ENCODE measurements at places on chromosomes 5 and 9.

DNA sequence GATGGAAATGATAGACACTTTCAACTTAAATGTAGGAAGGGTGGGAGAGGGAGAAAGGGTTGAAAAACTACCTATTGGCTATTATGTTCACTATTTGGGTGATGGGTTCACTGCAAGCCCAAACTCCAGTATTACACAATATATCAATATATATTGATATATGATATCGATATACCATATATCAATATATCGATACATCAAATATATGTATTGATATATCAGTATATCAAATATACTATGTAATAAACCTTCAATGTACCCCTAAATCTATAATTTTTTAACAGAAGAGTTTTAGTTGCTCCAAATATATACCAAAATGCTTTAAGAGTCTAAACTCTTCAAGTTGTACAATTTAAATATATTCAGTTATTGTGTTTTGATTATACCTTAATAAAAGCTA lies 302.0 kb upstream of the RGMB start:
- no peak for DNase-seq

GRCh38 chr5:4080370-4080769 lies 484.7 kb downstream of the IRX1 start:
- DNase-seq: no peak

- DNase-seq: peak; percentile 94
Observed at GRCh38 chr5:167699432-167699831, 592.0 kb upstream of the WWC1 start.

DNA sequence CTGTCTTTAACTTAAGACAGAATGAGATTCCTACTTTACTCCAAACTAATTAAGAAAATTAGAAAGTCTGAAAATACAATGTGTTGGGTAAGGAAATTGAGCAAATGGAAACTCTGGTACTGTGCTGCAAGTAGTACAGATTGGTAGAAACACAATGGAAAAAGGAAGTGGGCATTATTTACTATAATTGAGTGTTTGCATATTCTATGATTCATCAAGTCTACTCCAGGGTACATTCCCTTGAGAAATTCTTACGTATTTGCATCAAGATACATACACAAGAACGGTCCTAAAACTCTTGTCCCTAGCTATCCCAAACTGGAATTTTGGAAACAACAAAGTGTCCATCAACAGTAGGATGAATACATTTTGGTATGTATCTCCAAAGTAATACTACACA lies 123.5 kb upstream of the TARS1 start:
- peak; percentile 34 for DNase-seq

DNA sequence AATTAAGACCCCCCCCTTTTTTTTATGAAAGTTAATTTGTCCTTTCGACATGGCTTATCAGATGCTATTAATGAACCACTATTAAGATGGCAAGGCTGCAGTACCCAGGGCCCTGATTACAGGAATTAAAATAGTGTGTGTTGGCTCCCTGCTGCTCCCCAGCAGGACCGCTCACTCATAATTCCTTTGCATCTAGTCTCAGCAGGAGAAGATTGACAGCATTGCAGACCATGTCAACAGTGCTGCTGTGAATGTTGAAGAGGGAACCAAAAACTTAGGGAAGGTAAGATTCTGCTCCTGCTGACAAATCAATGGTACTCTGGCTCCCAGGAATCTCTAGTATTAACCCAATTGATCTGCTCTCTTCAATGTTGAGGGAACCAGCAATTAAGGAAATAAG lies 61.0 kb downstream of the STX17 start:
- DNase-seq: no peak

- no peak for DNase-seq
Observed at GRCh38 chr9:38226491-38226951, 157.5 kb upstream of the SHB start.

DNA sequence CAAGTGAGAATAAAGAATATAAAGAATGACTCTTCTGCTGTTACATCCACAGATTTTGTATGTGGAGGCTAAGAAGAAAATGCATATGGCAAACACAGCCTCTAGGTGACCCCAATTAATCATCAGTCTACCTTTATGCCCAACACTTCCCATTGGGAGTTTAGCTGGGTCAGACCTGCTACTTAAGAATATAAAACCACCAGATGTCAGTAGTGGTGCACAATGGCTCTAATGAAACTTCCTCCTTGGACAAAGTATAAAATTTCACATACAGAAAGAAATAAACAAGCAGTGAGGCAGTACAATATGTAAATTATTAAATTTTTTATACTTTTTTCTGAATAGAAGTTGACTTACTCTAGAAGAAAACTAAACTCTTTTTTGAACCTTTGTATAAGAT lies 539.9 kb downstream of the BRINP1 start:
- peak; percentile 62 for DNase-seq

- DNase-seq: peak; percentile 55
Observed at GRCh38 chr9:93132946-93133680, 938 bp downstream of the NINJ1 start.

DNA sequence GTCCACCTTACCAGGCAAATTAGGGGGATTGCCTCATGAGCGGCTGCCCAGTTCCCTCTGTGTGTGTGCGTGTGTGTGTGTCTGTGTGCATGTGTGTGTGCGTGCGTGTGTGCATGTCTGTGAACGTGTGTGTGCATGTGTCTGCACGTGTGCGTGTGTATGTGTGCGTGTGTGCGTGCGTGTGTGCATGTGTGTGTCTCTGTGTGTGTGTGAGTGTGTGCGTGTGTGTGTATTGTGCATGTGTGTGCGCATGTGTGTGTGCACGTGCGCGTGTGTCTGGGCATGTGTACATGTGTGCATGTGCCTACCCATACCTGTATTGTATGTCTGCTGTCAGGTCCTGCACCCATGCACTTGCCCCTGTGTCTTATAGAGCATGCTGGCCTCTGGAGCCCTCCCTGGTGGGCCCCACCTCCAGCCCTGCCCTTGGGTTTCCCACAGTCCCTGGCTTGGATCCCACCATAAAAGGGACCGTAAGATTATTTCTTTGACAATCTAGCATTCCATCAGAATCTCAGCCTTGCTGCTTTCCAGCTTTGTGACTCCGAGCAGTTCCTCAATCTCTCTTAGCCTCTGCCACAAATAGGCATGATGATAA lies 9.3 kb downstream of the PSD2 start:
- DNase-seq: no peak

DNA sequence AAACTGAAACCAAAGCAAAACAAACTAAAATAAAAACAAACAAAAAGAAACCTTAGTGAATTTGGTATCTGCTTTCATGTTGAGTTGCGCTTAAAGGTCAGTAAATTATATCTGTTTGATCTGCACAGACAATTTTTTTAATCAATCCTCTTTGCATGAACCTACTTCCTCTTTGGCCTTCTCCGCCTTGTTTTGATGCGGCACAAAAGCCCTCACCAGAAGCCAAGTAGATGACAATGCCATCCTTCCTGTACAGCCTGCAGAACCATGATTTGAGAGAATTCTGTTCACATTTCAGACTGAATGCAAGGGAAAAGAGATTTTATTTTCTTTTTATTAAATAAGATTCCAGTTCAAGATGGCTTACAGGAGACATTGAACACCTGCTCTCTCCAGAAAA lies 473.6 kb upstream of the FTMT start:
- DNase-seq: no peak

DNA sequence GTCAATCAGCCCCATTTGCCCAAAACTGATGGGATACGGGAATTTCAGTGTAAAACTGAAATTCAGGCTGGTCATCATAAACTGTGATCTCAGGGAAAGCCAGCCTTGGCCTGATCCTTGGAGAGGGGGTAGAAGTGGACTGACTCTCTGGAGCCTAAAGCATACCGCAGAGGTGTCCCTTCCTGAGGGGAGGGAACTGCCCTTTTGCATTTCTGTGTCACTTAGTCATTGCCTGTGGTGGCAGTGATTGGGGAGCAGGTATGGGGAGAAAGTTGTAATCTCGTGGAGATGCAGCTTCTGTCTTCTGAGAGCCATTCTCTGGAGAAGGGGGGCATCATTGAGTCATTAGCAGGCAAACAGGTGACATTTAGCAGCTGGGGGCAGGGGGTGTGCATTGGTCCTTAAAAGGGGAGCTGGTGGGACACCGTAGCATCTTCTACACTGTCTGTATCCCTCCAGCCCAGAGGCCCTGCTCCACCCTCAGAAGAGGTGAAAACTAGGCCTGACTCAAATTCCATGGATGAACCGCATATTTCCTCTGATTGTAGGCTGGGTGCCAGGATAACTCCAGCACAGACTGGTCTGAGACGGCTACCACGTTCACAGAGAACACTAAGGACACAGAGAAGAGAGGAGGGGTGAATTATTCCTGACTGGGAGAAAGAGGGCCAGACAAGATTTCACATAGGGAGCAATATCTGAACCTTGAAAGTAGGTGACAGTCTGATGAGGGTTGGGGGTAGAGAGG lies 143.3 kb downstream of the SEC61B start:
- DNase-seq: peak; percentile 61

DNA sequence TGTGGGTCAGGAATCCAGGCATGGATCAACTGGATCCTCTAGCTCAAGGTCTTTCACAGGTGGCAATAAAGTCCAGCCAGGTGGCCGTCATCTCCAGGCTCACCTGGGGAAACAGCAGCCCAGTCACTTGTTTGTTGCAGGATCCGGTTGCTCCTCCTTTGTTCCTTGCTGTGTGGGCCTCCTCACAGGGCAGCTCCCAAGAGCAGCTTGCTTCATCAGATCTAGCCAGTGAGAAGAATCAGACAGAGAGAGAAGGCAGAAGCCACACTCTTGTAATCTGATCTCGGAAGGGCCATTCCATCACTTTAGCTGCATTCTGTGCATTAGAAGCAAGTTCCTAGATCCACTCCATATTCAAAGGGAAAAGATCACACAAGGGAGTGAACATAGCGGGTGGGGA lies 3.2 kb upstream of the HSD17B3 start:
- peak; percentile 36 for DNase-seq

DNA sequence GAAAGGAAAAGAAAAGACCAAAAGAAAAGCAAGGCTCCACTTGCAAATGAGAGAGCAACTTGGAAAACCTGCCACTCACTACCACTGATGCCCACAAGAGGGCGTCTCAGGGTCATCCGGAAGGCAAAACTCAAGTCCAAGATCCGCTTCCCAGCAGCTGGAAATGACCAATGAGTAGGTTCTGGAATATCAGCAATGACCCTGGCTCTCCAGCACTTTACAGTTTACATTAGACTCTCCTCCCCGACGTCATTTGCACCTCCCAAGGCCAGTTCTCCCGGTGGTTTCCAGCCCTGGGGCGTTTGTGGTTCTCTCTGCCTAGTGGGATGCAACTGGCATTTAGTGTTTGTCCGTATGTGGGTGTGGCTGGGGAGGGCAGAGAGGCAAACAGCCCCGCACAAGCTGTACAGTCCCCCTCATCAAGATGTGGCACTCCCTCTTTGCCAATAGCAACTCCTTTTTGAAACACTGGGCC lies 193.8 kb upstream of the ZNF618 start:
- DNase-seq: peak; percentile 90

- no peak for DNase-seq
Observed at GRCh38 chr9:118336943-118337330, 632.7 kb downstream of the TLR4 start.

DNA sequence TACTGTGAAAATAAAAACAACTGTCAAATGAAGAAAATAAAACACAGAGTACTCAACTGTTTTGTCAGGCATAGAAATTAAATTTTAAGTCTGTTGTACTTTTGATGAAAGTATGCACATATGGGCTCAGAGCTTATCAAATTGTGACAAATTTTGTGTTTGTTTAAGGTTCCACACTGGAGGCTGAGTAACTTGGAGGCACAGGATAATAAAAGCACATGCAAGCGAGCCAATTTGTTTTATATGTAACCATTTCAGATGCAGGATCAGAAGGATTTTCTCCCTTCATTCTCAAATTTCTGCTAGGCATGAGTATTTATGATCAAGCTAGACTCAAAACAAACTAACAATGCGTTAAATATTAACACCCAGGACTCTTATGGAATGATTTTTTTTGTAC lies 87.8 kb downstream of the JAKMIP2 start:
- no peak for DNase-seq

DNA sequence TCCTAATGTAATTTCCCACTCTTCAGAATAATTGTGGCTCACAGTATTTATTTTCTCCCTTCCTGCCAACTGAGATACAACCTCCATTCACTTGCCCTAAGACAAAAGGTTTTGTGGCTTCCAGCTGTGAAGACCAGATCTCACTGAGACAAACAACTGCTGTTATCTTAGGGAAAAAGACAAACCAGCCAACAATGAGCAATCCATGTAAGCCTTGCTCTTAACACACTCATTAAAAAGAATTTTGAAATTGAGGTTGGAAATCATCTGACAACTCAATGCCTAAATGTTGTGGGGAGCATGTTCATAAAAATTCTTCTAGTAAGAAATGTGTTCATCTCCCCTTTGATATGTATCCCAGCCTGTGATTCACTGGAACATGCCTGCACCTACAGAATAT lies 132.9 kb downstream of the ADAMTSL1 start:
- no peak for DNase-seq

GRCh38 chr5:143916451-143916850 lies 104.5 kb downstream of the HMHB1 start:
- no peak for DNase-seq

GRCh38 chr5:1931604-1932231 lies 49.0 kb upstream of the IRX4 start:
- no peak for DNase-seq

DNA sequence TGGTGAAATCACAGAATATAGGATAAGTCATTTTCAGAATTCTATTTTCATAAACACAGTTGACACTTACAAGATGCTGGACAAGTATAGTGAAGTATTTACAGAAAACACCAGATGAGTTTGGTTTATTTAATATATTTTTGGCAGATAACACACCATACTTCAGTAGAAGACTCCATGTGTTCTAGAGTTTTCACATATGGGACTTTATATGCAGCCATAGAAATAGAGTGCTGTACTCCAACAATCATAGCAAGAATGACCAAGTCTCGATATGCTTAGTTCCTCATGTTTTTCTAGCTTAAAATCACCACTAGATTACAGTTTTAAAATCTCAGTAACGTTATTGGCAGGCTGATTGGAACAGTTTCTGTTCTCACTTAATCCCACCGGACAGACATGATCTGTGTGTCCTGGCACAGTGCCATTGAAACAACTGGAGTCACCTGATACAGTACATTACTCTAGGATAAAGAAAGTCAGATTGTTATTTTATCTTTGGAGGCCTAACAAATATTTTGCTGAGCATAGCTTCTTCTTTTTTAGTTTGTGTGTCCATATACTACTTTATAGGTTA lies 45.8 kb upstream of the ERBIN start:
- DNase-seq: no peak

DNA sequence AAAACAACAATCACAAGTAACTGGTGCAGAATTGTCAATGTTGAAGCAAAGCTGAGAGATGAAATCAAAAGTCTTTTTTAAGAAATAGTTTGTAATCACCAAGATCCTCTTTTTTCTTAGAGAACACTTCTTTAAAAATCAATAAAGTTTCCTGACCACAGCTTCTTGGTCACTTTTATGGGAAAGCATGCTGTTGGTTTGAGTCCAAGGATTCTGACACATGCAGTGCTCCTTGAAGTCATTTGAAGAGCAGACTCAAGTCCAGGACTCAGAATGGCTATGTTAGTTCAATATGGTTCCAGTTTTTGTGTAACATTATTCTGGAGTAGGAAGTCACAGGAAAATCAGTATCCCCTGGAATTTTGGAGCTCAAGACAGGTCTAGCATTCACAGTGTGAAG lies 480.6 kb downstream of the NR2F1-AS1 start:
- DNase-seq: no peak

GRCh38 chr5:175810457-175810856 lies 60.9 kb upstream of the CPLX2 start:
- no peak for DNase-seq
